ENCODE measurements at places on chromosomes 6 and 20.

GRCh38 chr6:112231164-112231563 is 23.2 kb downstream of the LAMA4 start:
- DNase-seq, result no peak

GRCh38 chr6:170276369-170277057 is 14.4 kb downstream of the DLL1 start:
- DNase-seq, result no peak

GRCh38 chr6:111997078-111997852 is 56.6 kb upstream of the CCN6 start:
- DNase-seq, result no peak

- DNase-seq, result no peak
Observed at GRCh38 chr20:57835588-57836455, 126.0 kb upstream of the PMEPA1 start.

DNA sequence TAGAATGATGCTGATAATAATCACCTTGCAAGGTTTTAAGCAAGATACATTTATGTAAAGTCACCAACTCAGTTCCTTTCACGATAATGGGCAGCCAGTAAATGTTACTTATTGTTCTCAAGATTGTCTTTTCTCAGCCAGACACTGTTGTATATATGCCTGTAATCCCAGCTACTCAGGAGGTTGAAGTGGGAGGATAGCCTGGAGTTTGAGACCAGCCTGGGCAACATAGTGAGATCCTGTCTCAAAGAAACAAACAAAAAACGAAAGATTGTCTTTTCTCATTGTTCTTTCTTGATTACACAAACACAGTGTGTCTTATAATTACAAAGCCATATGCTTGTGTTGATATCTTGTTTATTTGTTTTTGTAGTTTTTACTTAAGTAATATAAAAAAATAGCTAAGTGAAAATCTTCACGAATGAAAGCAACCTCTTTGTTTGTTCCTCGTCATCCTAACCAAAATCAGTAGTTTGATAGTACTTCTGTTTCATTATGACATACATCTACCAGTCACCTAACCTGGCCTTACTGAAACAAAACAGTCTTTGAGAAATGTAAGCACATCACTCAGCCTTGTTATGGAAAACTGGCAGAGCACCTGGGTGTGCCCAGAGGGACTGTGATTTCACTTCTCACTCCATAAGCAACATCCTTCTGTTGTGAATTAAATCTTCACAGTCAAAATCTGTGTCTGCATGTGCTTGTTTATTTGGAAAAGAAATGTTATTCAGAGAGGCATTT is 436.2 kb upstream of the SOX4 start:
- DNase-seq, result no peak

- DNase-seq, result no peak
Observed at GRCh38 chr20:15654208-15654649, 919.0 kb downstream of the KIF16B start.

DNA sequence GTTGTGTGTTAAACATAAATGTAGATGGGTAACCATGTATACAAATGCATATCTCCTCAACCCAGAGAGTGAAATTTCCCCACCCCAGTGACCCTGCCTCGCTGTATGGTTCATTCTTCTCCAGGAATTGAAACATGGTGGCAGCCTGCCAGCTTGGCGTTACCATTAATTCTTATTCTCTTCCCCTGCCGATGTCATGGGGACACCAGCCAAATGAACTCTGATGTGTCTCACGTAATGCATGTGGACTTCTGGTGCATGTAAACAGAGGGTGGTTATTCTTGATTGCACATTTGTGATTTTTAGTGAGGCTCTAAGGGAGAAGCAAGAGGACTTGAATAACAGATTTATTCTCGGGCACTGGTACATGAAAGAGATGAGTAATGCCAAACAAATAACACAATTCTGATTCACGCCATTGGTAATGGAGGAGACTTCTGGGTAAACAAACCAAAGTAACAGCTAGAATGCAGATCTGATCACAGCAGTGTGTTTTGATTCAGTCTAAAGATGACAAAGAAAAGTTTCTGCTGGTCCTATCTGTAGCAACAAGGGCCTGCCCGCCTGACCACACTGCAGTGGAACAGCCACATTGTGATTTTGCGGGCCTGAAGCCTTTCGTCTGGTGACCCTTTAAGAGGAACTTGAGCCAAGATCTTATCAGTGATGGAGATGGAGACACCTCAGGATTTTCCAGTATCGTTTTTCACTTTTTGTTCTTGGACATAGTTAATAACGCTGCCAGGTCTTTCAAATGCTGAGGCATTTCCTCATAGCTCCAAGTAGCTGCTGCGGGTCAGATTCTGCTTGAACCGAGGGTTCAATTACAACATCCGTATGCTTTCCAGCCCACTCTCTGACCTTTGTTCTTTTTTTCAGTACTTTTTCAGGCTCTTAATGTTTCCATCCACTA is 171.8 kb upstream of the AKAP12 start:
- DNase-seq, result no peak

GRCh38 chr6:36771145-36771544 is 68.1 kb downstream of the CPNE5 start:
- no peak for DNase-seq

DNA sequence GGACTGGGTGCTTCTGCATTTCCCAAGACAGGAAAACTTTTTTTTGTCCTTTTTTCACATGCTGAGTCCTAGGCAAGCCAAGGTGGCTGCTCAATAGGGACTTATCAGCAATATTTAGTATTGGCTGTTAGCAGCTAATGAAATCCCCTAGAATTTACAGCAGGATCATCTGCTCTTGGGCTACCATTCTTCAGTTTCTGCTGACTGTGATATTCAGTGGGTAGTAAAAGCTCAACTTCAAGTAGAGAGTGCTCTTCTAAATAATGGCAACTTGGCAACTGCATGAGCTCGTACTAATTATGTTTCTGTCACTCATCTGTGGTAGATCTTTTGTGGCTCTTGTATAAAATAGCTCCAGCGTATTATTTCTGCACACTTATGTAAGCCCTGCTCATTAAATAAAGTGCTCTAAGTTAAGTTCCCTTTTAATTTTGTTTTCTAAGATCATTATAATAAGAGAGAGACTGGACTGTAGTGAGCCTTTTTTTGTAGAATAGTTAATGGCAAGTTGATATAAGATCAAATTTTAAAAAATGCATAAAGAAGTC is 110.3 kb downstream of the SLC35F1 start:
- DNase-seq, result no peak

DNA sequence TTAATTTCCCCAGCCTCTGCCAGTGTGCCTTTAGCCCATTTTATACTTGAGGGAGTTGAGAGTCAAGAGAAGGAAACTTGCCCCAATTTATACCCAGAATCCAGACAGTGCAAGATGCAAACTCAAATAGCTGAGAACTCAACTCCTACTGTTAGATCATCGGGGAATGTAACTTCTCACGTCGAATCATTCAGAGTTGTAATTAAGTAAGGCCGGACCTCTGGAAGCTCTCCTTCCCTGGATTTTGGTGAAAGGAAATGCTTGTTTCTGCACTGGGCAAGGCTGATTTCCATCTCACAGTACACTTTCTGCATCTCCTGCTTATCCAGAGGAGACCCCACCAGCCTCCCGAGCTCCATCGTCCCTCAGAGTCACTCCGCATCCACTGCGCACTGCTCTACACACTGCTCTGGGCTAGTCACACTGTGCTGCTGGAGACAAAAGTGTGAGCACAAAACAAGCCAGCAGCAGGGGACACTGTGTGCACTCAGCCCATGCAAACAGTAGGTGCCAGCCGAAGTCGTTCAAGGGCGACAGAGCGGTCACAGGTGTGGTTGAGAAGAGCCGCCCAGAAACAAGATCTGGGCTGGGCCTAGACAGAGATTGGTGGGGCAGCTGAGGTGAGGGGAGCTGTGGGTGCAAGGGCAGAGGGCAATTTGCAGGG is 150.4 kb upstream of the QKI start:
- DNase-seq, result no peak

DNA sequence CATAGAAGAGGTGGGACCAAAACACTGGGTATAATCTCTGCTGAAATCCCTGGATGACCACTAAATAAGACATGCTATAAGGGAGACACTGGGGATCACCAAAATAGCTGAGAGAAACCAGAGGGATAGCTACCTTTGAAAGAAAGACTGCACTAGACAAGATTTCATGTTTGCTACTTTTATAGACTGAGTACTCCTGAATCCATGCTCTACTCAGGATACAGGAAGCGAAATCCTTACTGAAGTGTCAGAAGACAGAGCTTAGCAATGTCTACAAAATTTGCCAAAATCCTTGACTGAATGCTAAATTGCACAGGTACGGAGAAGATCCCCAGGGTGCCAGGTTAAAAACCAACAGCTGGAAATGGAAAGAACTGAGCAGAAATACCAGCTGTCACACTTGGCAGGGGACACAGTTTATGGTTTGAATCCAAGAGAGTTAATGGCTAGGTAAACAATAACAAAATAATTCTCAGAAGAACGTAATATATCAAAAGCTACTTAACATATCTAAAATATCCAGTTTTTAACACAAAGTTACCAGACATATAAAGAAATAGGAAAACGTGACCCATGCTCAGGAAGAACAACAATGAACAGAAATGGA is 125.4 kb downstream of the MAN1A1 start:
- no peak for DNase-seq

DNA sequence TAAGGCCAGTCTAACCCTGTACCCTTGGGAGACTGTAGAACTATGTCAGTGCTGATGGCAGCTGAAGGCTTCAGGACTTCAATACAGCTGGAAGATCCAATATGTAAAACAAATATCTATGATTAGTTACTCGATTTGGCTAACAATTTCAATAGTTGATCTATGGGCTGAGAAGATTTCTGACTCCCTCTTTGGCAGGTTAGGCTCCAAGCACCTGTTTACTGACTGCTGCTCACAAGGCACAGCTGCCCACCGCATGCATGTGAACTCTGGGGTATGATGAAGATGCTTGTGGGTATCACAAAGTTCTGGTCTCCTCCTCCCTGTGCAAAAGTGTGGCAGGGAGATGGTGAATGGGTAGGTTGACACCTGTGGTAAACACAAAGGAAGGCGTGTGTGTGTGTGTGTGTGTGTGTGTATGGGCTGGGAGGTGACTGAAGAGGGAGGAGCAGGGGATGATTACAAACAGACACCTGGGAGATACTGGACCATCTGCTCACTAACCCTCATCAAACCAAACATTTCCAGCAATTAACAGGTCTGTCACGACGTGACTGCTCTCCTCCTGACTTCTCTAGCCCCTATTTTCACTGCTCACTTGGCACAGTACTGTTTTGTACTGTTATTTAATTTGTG is 18.1 kb downstream of the ELMO2 start:
- DNase-seq, result no peak

DNA sequence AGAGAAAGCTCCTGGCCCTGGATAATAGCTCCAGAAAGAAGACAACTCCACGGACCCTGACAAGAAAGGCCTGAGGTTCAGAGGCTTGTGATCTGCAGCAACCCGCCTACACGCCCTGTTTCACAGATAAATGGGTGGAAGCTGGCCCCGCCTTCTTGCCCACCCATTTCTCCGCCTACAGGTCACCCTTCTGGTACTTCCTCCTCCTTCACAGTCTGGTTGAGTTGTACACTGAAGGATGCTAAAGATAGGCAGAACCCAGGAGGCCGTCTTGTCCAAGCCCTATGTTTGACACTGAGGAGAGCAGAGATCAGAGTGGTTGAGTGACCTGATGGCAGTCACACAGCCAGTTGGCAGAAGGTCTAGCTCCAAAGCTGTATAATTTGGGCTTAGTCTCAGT is 34.2 kb upstream of the MDGA1 start:
- no peak for DNase-seq

- DNase-seq, result no peak
Observed at GRCh38 chr6:98203170-98203806, 631.1 kb upstream of the POU3F2 start.

DNA sequence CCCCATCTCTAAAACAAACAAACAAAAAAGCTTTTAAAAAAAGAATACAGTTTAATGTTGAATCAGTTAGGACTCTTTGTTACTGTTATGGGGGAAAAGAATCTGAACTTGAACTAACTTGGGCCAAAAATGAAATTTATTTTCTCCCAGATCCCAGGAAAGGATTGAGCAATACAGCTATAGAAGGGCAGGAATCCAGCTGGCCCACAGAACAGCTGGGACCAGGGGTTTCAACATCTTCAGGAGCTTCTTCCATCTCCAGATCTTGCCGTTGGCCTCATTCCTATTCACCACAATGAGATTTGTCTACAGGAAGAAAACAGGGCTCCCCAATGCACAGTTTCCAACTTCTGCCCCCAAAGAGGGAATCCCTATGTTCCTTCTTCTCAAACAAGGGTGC is 43.2 kb upstream of the AKAP12 start:
- DNase-seq, result no peak

DNA sequence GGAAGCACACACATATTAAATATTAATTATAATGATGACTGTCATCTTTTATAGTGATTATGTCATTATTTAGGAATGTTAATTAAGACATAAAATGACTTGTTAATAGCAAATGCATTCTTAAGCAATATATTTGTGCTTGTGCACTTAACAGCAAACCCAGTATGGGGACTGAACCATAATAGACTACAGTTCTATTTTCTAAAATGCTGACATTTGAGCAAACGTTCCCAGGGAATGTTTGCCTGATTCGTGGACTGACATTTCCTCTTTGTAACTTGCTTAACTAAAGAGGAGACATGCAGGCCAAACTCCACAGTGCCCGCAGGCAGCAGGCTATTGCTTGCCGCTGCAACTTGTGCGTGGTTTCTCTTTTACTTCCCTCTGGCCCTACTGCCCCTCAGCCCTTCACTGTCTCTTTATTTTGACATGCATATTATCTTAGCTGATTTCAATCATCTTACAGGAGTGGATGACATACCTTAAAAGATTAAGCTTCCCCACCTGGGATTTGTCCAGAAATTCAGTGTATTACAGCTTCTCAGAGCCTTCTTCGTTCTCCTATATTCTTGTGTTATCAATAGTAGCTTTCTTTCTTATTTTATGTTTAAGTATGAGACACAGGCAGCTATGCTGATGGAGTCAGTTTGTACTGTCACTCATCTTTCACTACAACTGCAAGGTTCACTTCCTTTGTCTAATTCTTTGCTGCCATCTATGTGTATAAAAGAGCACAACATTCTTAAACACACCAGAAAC is 141.5 kb downstream of the GMDS start:
- no peak for DNase-seq

GRCh38 chr6:37338745-37339255 is 15.0 kb upstream of the RNF8 start:
- DNase-seq, result no peak

GRCh38 chr6:72466971-72467566 is 154.8 kb upstream of the KCNQ5 start:
- DNase-seq, result no peak

- no peak for DNase-seq
Observed at GRCh38 chr20:21272279-21272678, 30.9 kb upstream of the XRN2 start.

DNA sequence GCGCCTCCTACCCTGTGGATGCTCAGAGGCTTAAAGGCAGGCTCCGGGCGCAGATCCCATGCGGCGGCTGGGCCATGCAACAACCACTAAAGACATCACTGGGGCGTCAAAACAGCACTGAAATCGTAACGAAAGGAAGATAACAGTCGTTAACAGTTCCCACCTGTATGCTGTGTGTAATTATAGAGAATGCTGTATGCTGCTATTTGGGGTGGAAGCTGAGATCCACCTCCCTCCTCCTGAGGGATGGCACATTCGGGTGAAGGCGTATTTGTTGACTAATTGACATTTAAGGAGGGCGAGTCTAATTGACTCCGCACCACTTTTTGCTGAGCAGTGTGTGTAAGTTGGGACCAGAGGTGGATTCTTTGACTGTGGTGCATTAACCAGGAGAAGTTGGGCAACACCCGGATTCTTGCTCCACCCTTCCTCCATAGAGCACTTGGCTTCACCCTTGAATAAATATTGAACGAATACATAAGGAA is 687 bp downstream of the SLC35A1 start:
- no peak for DNase-seq

Data from SIG-M5 (cell line).